ENCODE measurements at places on chromosomes 1 and 21. TPM values are rescaled to one million over a fixed set of nuclear protein-coding genes. Genes with fewer than 3 reads are reported as not detected.

DNA sequence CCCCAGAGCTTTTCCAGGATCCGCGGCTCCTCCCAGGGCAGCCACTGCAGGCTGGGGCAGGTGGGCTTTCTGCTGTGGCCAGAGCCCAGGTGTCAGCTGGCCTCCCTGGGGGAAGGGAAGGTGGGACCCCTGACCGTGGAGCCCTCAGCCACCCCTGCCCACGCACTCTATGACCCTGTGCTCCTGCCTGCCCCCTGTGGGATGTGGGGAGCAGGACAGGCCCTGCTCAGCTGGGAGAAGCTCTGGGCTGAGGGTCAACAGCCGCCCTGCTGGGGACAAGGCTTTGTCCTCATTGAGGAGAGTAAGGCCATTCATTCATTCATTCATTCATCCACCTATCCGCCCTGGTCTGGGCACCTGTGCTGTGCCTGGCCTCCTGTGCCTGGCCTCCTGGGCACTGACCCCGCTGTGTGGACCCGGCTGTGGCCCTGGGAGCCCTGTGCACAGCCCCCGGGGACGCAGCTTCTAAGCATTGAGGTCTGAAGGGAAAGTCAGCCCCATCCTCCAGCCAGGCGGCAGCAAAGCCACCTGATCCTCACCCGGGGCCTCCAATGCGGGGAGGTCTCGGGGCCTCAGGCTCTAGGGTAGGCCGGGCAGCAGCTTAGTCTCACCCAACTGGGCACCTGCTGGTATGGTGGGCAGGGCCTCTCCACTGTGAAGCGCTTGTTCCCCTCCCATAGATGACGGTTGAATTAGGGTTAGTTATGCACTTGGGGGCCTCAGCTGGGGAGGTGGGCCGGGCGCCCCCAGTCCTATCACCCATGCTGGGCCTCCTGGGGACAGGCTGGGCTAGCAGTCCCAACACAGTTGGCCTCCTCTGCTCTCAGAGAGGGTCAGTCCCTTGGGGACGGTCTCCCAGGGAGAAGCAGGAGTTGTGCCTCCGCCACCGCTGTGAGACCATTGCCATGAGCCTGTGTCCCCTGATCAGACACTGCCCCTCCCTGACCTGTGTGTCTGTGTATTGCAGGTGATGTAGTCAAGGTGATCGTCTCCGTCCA lies 6.0 kb downstream of the TNFRSF14 start:
- no peak overlapping the region for H3K27ac ChIP-seq
- H3K4me3 ChIP-seq = no peak overlapping the region
- H3K4me1 ChIP-seq = peaks cover 37% of the 10 kb centered on the region
- H3K36me3 ChIP-seq = peaks cover 65% of the 10 kb centered on the region
- H3K27me3 ChIP-seq = peaks cover 18% of the 10 kb centered on the region

DNA sequence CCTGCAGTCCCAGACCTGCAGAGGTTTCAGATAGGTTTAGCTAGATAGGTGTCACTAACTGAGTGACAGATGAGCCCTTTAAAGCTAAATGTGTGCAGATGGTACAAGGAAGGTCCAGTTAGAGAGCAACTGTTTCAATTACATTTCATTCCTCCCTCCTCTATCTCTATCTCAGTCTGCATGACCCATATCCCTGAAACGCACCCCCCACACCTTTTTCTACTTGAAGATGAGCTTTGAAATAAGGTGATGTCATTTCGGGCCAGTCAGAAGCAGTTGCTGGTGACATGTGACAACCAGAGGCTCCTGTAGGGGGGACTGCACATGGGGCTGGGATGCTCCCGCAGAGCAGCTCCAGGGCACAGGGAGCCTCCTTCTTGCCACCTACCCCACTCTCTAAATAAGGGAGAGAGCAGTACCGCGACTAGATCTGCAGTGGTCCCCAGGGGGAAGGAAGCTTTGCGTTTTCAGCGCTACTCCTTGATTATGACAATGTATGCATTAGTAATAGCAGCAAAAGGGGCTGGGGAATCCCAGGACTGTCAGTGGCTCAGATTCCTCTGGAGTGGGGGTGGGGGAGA lies 4.3 kb downstream of the ATP8B2 start:
- peak overlapping the region; percentile 55 for H3K4me3 ChIP-seq
- peaks cover 47% of the 10 kb centered on the region for H3K4me1 ChIP-seq
- no peak for DNase-seq
- peaks cover 49% of the 10 kb centered on the region for H3K36me3 ChIP-seq

Gene SLC35F3
- total RNA-seq = not detected

Gene AGRN
- total RNA-seq = 459 TPM

GRCh38 chr1:164596172-164596571 lies 37.2 kb downstream of the PBX1 start:
- H3K27me3 ChIP-seq = no peaks in the 10 kb centered on the region
- H3K36me3 ChIP-seq = peaks cover 11% of the 10 kb centered on the region
- no peak overlapping the region for H3K4me3 ChIP-seq
- no peak overlapping the region for H3K27ac ChIP-seq
- DNase-seq = no peak

GRCh38 chr1:47577303-47578025 lies 139.6 kb downstream of the FOXD2 start:
- H3K4me3 ChIP-seq = no peak overlapping the region
- DNase-seq = no peak
- H3K4me1 ChIP-seq = peaks cover 11% of the 10 kb centered on the region
- no peak overlapping the region for H3K27ac ChIP-seq

Gene A3GALT2
- total RNA-seq = not detected

- H3K36me3 ChIP-seq = no peaks in the 10 kb centered on the region
- peaks cover 19% of the 10 kb centered on the region for H3K4me1 ChIP-seq
- no peak overlapping the region for H3K27ac ChIP-seq
- no peak overlapping the region for H3K4me3 ChIP-seq
- DNase-seq = no peak
Measured at GRCh38 chr21:28817871-28818270, 174.8 kb downstream of the LTN1 start.

DNA sequence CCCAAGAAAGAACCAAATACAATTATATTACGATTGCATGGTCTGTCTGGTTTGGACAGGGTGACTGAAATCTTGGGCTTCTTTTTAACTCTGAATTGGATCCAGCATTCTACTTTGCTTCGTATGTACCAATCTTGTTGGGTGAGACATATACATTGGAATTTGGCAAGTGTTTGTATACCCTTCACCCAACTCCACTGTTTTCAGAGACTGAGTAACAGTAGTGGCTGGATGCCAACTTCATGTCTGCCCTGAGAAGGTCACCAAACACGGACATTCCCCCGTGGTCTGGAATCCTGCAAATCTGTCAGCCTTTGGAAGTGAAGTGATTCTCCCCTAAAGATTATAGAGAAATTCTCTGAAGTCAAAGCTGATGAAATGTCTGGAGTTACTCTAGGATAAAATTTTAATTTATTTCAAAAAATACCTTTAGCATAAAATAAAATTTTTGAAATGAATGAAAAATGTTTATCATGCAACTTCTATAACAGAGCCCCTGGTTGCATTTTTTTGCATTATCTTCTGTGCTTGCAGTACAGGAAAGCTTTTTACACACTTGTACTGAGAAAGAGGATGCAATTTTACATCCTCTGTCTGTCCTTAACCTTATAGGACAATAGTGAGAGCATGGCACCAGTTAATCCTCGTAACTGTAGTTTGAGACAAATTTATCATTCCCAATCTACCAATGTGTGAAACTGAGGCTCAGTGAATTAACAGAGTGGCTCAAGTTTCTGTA lies 201.8 kb downstream of the DISC1 start:
- H3K4me1 ChIP-seq = no peaks in the 10 kb centered on the region
- H3K27ac ChIP-seq = no peak overlapping the region
- H3K4me3 ChIP-seq = no peak overlapping the region
- no peaks in the 10 kb centered on the region for H3K27me3 ChIP-seq
- H3K36me3 ChIP-seq = no peaks in the 10 kb centered on the region
- no peak for DNase-seq

- no peaks in the 10 kb centered on the region for H3K36me3 ChIP-seq
- no peak overlapping the region for H3K4me3 ChIP-seq
- H3K4me1 ChIP-seq = no peaks in the 10 kb centered on the region
- no peak overlapping the region for H3K27ac ChIP-seq
- DNase-seq = no peak
Measured at GRCh38 chr1:33957854-33958253, 94.0 kb downstream of the HMGB4 start.

GRCh38 chr21:28927130-28927529 lies 65.5 kb downstream of the LTN1 start:
- no peak overlapping the region for H3K27ac ChIP-seq
- no peak for DNase-seq
- no peaks in the 10 kb centered on the region for H3K27me3 ChIP-seq
- H3K36me3 ChIP-seq = peaks cover 57% of the 10 kb centered on the region

Measured in stomach (tissue), 19 donors.